ENCODE measurements at places on chromosomes 6 and 20.

DNA sequence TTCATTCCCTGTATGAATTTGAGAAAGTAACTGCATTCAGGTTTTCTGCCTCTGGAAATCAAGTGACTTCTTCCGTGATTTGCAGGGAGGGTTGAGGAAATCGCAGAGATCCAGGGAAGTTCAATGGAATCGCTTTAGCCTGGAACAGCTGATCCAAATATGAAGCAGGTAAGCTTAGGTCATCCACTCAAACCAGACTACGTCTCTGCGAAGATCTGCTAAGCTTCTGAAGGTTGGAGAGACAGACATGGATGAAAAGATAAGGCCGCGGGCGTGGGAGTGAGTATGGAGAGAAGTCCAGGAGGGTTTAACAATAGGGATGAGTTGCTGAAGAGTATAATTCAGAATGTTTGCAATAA, 34.2 kb upstream of the BTN3A2 start:
- no peak for DNase-seq

GRCh38 chr6:5511954-5512353, 250.6 kb downstream of the FARS2 start:
- DNase-seq: peak; percentile 59

- DNase-seq: no peak
Observed at GRCh38 chr20:50020288-50020687, 37.5 kb downstream of the SNAI1 start.

GRCh38 chr20:17023806-17024205, 203.0 kb upstream of the PCSK2 start:
- no peak for DNase-seq

GRCh38 chr6:16998461-16998860, 103.4 kb upstream of the STMND1 start:
- DNase-seq: no peak

- DNase-seq: no peak
Observed at GRCh38 chr6:133973109-133973971, 20.3 kb downstream of the TBPL1 start.

DNA sequence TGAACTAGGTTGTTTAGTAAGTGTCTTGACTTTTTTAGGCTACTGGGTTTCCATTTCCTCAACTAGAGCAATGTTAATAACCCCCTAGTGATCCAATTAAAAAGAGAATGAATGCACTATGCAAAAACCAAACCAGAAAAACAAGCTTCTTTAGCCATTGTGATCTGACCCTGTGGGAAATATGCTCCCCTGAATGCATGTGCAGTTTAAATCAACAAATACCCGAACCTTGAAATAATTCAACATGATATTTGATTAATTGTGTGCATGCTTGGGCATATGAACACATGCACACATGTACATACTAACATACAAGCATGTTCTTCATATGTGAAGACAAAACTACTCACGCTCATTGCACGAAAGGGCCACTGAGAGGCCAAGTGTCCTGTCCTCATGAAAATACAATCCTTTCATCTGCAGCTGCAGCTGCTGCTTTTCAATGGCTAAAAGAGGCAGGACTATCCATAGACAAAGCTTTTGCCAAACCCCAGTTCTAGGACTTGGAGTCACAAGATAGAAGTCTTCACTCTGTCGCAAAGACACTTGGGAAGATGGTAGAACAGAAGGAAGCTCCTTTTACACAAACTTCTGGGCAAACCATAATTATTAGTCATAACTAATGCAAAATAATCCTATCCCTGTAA, 207.1 kb upstream of the POU3F2 start:
- DNase-seq: no peak

GRCh38 chr6:164051427-164051826, 636.9 kb downstream of the QKI start:
- no peak for DNase-seq

GRCh38 chr20:40462566-40462965, 226.5 kb downstream of the MAFB start:
- no peak for DNase-seq

GRCh38 chr6:41257369-41258195, 28.9 kb downstream of the TREM1 start:
- DNase-seq: peak; percentile 49

- DNase-seq: no peak
Observed at GRCh38 chr6:44820321-44820720, 432.8 kb downstream of the CDC5L start.

DNA sequence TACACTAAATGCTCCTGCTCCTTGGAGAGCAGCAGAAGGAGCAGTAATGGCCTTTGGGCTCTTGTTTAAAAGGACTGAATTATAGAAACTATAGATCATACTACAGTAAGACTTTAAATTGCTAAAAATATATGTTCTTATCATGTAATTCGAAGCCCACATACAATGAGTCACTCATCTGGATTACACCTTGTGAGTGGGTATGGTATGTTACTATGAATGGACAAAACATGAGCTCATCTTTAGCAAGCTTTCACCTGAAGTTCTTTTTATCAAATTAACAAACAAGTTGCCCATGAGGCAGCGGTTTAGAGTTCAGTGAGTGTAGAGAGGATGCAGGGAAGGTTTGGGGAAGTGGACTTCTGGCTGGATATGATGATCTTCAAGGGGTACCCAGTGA, 114.4 kb upstream of the CCN2 start:
- no peak for DNase-seq

- DNase-seq: no peak
Observed at GRCh38 chr20:46928580-46929132, 34.0 kb downstream of the EYA2 start.

DNA sequence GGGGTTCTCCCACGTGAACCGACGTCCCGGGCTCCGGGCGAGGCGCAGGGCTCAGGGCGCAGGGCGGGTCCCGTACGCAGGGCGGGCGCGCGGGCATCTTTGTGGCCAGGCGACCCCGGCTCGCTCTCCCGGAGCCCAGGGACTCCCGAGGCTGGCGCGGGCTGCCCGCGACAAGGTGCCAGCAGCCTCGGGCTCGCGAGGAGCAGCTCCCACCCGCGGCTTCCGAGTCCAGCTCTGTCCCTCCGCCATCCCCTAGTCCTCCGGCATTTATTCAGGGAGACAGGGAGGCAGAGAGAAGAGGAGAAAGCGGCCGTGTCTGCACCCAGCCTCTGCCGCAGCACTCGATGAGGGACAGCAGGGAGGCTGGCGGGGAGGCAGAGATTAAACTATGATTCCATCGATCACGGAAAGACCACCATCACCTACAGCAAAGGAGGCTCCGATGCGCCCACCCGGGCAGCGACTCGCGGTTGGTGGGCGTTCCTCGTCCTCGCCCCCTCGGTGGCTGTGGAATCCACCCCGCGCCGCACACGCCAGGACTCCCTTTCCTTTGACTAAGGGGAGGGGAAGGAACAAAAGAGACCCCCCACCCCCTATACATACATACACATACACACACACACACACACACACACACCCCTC, 1.1 kb downstream of the RGS17 start:
- DNase-seq: no peak

GRCh38 chr6:44487002-44487401, 99.5 kb downstream of the CDC5L start:
- no peak for DNase-seq

DNA sequence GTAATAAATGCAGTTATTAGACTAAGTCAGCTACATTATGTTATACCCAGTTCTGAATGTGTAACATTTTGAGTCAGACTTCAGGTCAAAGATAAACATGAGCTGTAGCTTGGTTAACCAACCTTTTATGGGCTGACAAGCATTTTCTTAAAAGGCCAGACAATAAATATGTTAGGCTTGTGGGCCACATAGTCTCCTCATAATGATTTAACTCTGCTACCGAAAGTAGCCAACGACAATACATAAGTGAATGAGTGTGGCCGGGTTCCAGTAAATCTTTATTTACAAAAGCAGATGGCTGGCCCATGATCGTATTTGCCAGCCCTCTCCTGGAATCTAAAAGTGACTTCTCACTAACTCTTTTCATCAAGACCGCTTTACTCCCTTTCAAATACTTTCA, 49.9 kb downstream of the ATG5 start:
- DNase-seq: no peak

GRCh38 chr6:144190593-144190992, 40.3 kb downstream of the STX11 start:
- peak; percentile 14 for DNase-seq

DNA sequence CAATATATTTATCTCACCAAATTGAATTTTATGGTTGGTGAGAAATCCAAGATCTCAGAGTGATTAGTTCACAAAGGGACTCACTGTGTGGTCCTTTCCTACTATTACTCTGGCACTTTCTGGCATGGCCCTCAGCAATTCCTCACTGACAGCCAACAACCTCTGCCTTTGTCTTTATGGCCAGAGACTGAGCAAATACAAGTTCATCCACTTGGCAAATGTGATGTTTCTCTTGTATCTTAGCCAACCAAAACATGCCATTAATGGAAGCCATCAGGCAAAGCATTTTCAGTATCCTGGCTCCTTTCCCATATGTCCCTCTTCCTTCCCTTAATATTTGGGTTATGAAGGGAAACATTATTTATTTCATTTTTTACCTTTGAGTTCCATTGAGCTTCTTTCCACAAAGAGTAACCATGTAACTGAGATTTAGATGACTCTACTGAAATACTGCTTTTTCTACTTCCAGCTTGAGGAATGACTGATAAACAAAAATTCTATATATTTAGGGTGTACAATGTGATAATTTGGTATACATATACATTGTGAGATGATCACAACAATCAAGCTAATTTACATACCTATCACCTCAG, 30.8 kb upstream of the SMLR1 start:
- peak; percentile 40 for DNase-seq

DNA sequence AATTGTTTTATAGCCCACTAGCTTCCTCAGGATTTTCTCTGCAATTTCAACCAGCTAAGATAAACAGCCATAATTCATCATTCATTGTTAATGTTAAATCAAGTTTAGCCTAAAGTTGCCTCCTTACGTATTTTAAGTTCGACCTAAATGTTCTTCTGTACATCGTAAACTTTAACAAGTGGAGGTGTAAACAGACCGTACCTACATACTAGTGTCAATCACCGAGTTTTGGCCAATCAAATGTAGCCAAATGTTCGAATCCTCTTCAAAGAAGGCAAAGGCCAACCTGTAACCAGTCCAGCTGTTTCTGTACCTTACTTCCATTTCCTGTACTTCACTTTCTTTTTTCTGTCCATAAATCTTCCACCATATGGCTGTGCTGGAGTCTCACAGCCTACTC, 13.5 kb downstream of the MBOAT1 start:
- no peak for DNase-seq

DNA sequence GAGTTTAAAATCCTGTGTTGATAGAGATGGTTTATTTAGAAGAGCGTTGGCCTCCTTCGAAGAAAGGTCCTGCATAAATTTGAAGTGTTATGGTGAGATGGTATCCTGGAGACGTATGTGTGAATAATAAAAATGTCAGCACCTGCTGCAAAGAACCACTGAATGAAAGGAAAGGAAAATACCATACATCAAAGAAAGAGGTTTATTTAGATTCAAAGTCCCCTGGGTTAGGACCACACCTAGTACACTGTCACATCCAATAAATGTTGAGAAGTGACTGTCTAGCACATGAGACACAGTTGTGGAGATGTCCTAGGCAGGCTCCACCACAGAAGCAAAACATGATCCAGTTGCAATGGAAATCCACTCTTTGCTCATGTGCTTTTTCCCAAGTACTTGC, 214.7 kb downstream of the PAX1 start:
- DNase-seq: no peak

- DNase-seq: no peak
Observed at GRCh38 chr6:36581716-36582115, 12.4 kb upstream of the SRSF3 start.

DNA sequence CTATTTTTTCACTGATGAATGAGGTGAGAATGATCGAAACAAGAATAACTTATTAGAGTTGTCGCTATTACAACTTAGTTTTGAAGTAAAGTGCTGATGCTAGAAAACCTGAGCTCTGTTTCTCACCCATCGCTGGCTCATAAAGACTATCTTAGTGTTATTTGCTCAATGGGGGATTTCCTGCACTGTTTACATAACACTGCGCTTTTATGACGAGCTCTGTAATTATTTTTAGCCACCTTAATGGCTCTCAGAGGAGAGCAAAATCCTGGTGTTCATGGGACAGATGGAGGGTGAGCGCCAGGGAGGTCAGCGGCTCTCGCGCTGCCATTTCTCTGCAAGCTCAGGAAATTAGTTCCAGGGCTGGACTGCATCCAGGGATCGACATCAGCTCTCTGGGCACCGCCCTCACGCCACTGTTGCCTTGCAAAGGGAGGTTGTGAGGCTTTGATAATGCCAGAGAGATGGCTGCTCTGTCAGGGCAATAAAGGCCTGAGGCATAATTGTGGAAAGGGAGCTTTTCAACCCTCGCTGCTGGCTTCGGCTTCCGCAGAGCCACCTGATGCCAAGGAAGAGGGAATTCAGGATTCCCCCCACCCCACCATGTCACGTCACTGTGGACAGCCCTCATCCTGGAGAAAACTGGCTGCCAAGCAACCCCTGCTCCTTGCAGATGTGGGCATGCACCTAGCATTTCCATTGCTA, 72.0 kb downstream of the DACT2 start:
- DNase-seq: no peak

- no peak for DNase-seq
Observed at GRCh38 chr6:127738423-127738822, 161.4 kb downstream of the C6orf58 start.

DNA sequence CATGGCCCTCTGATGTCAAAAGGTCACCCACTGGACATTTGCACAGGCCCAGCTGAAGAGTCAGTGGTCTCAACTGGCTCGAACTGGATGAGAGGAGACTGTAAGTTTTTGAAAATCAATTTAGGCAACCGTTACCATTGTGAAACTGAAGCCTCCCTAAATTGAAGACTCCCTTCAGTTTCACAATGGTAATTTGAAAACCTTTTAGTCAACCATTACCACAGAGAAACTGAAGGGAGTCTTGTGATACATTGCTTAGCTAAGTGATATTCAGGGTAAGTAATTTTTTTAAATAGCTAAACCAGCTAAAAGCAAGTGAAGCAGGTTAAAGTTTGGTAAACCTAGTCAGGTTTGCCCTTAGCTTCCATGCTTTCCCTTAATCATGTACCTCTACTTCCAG, 197.3 kb upstream of the NT5E start:
- DNase-seq: no peak

DNA sequence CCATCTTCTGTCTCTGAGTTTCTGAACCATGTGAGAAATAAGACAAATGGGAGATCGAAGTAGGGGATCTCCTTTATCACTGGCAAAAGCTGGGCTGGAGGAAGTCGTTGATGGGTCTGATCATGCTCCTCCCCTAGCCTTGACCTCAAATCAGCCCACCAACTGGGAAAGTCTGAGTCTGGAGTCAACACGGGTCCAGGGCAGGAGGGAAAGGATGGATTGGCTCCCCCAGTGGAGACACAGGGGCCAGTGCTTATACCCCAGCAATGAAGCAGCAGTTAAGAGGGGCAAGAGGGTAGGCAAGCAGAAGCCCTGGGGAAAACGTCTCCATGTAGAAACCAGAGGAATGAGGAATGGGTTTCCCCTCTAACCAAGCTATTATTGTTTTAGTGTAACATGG, 152.6 kb downstream of the TBC1D7 start:
- DNase-seq: no peak

GRCh38 chr20:20611167-20611566, 101.3 kb downstream of the RALGAPA2 start:
- no peak for DNase-seq

DNA sequence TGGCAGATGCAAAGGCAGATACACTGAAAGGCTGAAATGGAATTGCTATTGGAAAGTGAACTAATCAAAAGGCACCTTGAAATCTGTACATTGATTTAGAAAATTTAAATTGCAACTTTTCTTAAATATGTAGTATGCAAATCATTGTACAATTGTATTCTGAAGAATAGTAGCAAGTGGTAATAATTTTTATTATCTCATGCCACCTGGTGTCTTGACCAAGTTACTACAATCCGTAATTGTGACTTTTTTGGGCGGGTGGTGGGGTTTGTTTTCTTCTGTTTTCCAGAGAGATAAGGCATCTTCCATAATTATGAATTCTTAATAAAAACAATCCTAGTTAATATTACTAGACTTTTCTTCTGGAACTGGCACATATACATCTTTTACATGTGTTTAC, 12.5 kb upstream of the BCKDHB start:
- DNase-seq: no peak

Data from non-pigmented ciliary epithelial cell (primary cell).